ENCODE measurements at places on chromosomes 5 and 9. TPM values are rescaled to one million over a fixed set of nuclear protein-coding genes. Genes with fewer than 3 reads are reported as not detected.

DNA sequence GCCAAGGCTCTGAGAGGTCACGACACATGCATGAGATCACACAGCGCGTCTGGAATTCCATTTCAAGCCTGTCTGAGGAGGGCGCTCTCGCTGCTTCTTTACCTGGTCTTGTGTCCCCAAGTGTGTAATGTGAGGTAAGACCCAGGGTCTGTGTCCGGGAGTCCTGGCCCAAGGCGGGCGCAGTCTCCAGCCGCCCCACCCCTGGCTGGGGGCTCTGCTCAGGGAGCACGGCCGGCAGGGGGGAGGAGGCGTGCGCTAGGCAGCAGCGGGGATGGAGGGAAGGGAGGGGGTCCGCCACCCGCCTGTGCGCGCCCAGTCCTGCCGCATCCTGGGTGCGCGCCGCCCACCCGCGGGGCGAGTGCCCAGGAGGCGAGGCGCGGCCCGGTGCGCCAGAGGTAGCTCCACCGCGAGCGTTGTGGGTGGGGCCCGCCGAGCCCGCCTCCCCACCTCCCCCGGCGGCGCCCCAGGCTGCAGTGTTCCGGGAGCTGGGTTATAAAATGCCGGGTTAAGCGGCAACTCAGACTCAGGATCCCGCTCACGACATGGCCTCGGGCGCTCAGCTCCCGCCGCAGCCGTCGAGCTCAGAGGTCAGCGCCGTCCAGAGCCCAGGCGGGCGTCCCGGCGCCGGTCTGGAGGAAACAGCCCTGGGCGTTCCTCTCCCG, at the start of gene CCNI2:
Gene CCNI2 (plus strand): TSS at position 473 of the 662 bp plus-strand sequence. CDS start 70 bp downstream, at position 543.
- peak; percentile 47 for DNase-seq

DNA sequence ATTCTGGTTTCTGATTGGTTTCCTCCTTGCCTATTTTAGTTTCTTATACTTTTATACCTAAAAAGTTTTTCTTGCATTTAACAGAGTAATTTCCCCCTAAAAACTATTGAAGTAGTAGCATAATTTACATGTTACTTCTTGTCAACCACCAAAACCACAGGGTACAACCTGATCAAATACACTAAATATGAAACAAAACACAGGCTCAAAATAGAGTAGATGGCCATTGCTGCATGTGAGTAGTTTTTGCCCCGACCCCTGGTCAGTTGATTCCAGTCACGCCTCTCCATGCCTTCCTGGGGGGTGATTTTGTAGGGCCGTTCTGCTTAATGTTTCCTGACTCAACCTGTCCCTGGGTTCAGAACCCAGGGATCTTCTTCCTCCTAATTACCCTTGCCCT, 101.8 kb downstream of the TLE4 start:
- no peak for DNase-seq

GRCh38 chr9:76451234-76451633, 7.7 kb upstream of the GCNT1 start:
- peak; percentile 49 for DNase-seq

DNA sequence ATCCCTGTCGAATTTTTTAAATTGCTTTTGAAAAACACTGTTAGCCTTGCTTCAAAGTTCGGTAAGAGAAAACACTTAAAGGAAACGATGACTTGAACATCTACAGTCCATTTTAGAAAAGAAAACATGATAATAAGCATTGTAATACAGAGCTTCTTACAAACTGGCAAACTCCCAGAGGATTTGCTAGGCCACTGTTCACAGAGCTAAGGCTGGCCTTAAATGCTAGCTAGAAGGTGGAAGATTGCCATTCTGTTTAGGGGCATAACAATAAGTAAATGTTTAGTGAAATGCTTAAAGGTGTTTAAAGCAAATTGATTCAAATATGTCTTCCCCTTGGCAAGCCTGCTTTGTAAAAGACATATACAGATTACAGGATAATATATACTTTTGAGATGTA, 169.6 kb downstream of the TLE4 start:
- DNase-seq, result no peak

GRCh38 chr9:135139366-135139959, 52.0 kb downstream of the OLFM1 start:
- DNase-seq, result no peak

GRCh38 chr5:139783436-139783965, 12.1 kb upstream of the PSD2 start:
- DNase-seq, result no peak

GRCh38 chr9:23322392-23322791, 503.6 kb downstream of the ELAVL2 start:
- DNase-seq, result no peak

- DNase-seq, result no peak
Observed at GRCh38 chr5:97049175-97049574, 93.2 kb downstream of the LIX1 start.

DNA sequence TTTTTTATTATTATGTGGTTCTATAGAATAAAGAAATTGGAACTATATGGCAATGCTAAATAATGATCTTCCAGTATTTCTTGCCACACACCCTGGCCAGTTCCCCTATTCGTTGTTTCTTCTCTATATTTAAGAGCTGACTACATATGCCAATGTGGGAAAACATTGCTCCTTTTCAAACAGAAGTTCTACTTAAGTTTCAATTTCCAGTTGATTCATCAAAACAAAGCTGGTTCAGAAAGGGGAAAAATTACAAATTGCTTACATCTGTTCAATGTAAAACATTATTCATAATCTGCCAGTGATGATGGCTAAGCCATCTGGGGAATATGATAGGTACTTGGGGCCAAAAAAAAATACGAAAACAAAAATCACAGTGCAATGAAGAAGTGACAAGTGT, 76.9 kb downstream of the ST8SIA4 start:
- no peak for DNase-seq

GRCh38 chr5:83925321-83925954, 204.8 kb upstream of the HAPLN1 start:
- DNase-seq, result no peak

DNA sequence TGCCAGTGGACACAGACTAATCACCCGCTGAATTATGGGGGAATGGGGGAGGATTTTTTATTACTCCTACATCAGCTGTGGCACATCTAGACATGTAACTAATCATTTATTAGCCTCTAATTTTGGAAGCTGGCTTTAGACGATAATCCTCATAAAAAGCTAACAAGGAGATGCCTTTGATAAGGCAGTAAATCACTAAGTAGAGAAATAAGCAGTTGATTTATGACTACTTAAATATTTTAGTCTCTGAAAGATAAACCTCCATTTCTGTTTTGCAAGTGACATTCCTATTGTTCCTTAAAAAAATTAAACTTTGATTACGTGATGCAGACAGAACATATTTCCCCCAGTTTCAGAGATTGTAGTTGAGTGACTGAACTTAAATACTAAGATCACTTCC, 206.4 kb upstream of the CDKN2B start:
- no peak for DNase-seq

DNA sequence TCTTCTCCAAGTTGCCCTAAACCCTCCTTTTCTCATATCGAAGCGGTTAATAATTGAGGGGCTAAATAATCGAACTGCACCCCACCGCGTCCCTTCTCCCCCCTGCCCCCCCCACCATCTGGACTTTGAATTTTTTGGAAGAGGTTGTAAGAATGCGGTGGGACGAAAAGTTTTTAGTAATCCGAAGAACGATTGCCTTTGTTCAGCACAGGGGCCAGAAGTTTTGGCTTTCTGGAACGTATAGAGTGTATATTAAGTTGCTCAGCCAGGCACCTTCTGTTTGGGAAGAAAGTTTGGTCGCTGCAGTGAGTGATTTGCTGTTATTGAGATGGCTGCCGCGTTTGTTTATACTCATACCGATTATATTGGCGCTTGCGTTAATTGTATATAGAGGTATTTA, 518 bp downstream of the ERBIN start:
- no peak for DNase-seq

DNA sequence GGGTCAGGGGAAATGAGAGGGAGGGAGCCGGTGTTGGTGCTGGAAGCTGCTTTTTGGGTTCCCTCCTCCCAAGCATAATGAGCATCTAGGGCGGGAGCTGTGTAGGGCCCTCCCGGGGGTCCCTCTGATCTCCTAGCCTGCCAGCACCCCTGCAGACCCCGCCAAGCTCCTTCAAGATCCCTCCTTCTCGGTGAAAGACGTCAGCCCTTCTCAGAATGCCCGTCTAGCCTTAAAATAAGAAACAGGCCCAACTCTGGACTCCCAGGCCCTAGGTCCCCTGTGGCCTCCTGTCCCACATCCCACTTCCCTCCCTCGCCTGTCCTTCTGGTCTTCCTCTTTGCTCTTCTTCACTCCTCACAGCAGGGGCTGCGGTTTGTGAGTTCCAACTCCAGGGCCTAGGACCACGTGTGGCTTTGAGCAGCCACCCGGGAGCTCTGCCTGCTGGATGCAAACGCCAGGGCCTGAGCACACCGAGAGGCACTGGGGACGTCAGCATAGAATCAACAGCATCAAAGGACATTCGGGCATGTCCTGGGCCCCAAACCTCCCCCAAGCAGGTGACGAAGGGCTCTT, 8.8 kb upstream of the SCGB3A1 start:
- DNase-seq, result no peak

- DNase-seq, result peak; percentile 5
Observed at GRCh38 chr9:79492092-79493009, 79.4 kb upstream of the TLE4 start.

DNA sequence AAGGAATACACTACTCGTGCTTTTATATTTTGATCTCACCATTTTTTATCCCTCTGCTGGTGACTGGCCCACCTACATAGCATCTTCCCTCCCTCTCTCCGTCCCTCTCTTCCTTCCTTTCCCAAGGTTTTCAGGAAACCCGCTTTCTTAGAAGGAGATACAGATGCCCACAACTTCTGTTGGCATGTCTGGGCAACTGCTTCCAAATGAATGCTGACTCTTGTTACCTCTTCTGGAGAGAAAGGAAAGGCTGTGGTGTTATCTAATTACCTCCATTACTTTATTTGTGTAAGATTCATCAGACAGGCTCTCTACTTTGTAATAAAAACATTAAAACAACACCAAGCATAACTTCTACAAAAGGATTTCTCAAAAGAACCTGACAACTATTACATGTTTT, 20.2 kb downstream of the FANCC start:
- DNase-seq, result no peak

- no peak for DNase-seq
Observed at GRCh38 chr9:111037708-111038330, 451 bp downstream of the LPAR1 start.

- no peak for DNase-seq
Observed at GRCh38 chr5:87524217-87524616, 111.5 kb upstream of the CCNH start.

DNA sequence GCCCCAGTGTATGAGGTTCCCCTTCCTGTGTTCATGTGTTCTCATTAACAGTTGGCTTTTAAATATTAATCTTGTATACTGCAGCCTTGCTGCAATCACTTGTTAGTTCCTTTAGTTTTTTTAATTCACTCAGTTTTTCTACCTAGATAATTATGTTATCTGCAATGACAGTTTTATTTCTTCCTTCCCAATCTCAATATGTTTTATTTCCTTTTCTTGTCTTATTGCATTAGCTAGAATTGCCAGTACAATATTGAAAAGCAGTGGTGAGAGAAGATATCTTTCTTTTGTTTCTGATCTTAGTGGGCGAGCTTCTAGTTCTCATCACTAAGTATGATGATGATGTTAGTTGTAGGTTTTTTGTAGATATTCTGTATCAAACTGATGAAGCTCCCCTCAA, 232.2 kb downstream of the PBX3 start:
- no peak for DNase-seq

The EPB41L4A gene
- total RNA-seq, result 0.53 TPM

The IFNE gene
- 0.92 TPM for total RNA-seq

The PSIP1 gene
- total RNA-seq, result 505 TPM

All from MG63 (cell line).